SK-N-SH (cell line): ENCODE measurements at places on chromosomes 6 and 20. TPM values are rescaled to one million over a fixed set of nuclear protein-coding genes. Genes with fewer than 3 reads are reported as not detected.

- no peaks in the 10 kb centered on the region for H3K4me1 ChIP-seq
- H3K36me3 ChIP-seq, result no peaks in the 10 kb centered on the region
- DNase-seq, result no peak
Measured at GRCh38 chr6:120646101-120646500, 688.2 kb downstream of the TBC1D32 start.

- no peak overlapping the region for H3K27ac ChIP-seq
- no peak for DNase-seq
- no peaks in the 10 kb centered on the region for H3K36me3 ChIP-seq
- H3K27me3 ChIP-seq, result peaks cover 13% of the 10 kb centered on the region; the same call in 1 of the 2 replicates
Measured at GRCh38 chr20:22986601-22987000, 48.5 kb upstream of the SSTR4 start.

DNA sequence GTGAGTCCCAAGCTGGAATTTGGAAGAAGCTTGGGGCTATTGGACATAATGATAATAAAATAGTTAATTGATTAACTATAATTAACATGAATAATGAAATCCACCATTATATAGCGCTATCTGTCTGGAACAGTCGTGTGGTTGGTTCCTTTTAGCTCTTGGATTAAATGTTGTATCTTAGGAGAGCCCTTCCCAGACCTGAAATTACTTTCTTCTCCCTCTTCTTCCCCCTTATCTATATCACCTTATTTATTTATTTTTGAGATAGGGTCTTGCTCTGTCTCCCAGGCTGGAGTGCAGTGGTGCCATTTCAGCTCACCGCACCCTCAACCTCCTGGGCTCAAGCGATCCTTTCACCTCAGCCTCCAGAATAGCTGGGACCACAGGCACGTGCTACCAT is 64.6 kb downstream of the NCOA3 start:
- H3K27ac ChIP-seq, result no peak overlapping the region
- DNase-seq, result no peak
- no peak overlapping the region for H3K4me3 ChIP-seq
- no peaks in the 10 kb centered on the region for H3K27me3 ChIP-seq

PCK1 gene
- not detected in 2 replicates for polyA plus RNA-seq

GRCh38 chr6:43395776-43396175 is 26.3 kb upstream of the ZNF318 start:
- no peak overlapping the region for H3K4me3 ChIP-seq
- H3K4me1 ChIP-seq, result peaks cover 8% of the 10 kb centered on the region; the same call in 1 of the 2 replicates
- H3K27ac ChIP-seq, result no peak overlapping the region

DNA sequence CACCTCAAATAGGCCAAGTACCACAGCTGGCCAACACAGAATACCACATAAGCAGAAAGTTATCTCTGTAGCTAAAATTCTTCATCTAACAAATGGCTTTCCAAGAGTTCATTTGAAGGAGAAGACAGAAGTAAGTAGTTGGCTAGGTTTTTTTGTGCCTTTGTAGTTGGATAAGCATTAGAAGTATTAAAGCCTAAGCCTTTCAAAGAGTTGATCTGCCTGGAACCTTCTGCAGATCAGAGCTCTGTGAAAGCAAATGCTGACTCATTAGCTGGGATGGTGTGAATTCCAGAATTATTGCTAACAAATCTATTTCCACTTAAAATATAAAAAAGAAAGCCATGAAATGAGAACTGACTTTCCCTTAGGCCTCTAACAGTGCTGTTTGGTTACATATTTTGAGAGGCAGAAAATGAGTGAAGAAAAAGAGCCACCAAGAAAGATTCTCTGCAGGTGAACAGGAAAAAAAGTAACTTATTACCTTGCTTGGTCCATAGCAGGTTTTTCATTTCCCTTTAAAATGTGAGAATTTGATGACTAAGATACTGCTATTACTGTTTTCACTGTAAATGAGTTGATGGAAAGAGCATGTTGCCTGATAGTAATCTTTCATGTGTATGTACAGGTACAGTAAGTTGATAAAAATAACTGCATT is 763.2 kb upstream of the FLRT3 start:
- DNase-seq, result no peak
- H3K27me3 ChIP-seq, result no peaks in the 10 kb centered on the region
- no peaks in the 10 kb centered on the region for H3K4me1 ChIP-seq
- no peaks in the 10 kb centered on the region for H3K36me3 ChIP-seq
- no peak overlapping the region for H3K27ac ChIP-seq
